ENCODE measurements at places on chromosomes 5 and 9.
A peak's percentile ranks its signal among the peaks of the same experiment; 100 is the strongest.

DNA sequence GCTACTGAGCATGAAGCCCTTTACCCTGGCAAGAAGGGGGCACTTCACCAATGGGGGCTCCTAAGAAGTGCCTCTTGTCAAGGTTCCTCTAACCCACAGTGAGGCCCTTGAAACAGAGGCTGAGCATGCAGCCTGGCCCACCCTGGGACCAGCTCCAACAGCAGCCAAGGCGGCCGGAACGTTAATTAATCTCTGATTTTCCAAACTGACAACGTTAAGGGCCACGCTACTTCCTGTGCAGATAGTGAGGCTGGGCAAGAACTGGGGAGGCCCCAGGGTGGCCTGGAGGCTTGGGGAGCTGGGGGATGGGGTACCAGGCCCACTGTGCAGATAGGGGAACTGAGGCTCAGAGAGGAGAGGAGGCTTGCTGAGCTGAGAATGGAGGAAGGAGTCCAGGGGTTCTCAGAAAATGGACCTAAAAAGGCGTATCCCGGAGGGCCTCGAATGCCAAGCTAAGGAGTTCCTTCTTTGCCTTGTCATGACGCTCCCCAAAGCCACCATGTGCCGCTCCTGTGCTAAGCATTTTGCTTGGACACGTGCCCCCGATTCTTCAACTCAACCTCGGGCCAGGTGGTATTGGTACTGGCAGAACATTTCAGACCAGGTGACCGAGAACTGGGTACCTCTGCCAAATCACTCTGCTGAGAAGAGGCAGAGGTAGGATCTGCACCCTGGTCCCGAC, 72.0 kb upstream of the STXBP1 start:
- no peak for DNase-seq

- DNase-seq = no peak
These were observed 357.0 kb downstream of the TLE4 start for GRCh38 chr9:79928661-79929223.

- no peak for DNase-seq
These were observed 131.8 kb upstream of the FBN2 start for GRCh38 chr5:128669803-128670202.

DNA sequence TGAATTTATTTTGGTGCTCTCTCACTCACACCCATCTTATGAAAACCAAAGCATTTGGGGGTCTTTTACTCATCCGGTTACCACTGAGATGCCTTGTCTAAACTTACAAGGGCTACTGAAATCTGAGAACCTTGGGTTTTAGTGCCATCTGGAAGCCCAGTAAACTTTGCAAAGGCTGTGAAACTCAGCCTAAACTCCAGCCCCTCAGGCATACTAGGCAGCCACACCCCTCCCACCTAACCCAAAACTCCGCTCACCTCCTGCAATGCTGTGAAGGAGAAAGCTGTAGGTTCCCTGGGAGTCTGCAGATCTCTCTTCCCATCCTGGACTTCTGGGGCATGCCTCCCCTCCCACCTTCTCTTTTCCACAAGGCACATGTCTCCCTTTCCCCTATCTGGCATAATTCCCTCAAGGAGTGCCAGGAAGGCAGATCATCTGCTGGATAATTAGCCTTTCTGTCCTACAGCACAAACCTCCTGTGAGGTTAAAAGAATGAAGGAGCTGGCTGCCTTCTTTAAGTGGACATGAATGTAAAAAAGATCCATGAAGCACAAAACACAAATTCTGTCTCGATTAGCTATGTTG, 71.5 kb upstream of the ANXA1 start:
- no peak for DNase-seq

DNA sequence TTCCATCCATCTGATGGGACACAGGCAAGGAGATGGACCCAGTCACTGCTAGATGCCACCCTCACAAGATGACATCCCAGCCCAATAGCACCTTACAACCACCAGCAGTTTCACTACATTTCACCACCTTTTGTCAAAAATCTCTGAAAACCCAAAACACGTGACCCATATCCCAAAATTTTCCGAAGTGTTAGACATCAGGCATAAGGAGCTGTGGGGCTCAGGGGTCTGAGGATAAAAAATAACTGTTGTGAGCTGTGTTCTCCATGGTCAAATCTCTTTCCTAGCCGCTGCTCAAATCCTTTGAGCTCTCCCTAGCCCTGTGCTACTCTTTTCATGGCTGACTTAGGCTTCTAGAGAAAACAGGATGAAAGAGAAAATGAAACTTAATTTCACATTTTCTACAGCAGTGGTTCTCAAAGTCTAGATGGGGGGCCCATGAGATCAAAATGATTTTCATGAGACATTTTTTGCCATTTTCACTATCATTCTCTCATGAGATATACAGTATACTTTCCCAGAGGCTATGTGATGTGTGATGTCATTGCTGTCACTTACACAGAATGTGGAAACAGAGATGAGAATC, 40.7 kb downstream of the TIMD4 start:
- DNase-seq = no peak

DNA sequence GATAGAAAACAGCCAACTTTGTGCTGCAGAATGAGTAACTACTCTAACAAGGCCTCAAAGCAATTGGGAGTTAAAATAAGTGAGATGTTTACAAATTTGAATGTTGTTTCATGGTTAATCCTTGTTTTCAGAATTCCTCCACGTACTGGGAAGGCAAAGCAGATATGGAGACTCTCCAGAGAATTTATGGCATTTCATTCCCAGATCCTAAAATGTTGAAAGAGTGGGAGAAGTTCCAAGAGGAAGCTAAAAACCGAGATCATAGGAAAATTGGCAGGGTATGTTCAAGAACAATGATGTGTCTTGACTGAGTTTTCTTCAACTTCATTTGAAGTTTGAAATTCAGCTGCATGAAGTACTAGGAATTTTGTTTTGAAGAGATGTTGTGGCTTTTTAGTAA, 16.4 kb downstream of the TARS1 start:
- DNase-seq = no peak

DNA sequence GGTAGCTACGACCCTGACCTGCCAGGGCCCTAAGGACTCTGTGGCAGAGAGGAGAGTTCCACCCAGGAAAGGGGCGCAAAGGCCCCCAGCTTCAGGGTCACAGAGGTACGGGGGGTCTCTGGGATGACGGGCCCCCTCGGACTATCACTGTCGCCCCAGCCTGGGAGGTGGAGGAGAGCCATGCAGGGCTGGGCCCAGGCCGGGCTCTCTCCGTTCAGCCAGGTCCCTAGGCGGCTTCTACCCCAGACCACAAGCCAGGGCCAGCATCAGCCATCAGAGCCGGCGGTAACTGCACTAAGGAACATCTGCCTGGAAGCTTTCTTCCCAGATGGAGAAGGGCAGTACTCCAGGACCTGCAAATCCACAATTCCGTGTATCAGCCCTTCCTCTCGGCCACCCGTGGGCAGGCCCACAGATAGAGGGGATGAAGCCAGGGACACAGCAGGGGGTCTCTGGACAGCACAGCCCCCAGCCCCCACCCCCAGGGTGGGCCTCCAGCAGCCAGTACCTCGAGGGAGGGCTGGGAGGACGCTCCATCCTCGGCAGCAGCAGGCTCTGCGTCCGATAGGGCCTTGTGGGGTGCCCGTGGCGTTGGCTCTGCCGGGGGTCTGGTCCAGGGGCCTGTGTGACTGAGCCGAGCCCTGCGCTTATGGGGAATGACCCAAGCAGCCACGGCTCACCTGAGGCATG, 38.4 kb downstream of the NACC2 start:
- no peak for DNase-seq

DNA sequence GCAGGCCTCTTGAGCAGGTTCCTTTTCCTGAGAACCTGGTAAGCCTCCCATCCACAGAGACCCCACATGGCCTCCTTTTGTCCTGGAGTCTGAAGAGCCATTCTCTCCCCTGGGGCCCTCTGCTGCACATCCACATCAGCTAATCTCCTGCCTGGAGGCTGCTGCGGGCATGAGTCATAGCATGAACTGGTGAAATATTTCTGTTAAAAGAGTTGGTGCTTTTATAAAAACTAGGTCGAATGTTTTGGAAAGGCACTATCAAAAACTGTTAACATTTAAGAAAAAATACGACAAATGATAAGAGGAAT, 399.4 kb downstream of the CTNND2 start:
- DNase-seq = no peak

- DNase-seq = no peak
These were observed 40.0 kb downstream of the AMBP start for GRCh38 chr9:114037961-114038723.

DNA sequence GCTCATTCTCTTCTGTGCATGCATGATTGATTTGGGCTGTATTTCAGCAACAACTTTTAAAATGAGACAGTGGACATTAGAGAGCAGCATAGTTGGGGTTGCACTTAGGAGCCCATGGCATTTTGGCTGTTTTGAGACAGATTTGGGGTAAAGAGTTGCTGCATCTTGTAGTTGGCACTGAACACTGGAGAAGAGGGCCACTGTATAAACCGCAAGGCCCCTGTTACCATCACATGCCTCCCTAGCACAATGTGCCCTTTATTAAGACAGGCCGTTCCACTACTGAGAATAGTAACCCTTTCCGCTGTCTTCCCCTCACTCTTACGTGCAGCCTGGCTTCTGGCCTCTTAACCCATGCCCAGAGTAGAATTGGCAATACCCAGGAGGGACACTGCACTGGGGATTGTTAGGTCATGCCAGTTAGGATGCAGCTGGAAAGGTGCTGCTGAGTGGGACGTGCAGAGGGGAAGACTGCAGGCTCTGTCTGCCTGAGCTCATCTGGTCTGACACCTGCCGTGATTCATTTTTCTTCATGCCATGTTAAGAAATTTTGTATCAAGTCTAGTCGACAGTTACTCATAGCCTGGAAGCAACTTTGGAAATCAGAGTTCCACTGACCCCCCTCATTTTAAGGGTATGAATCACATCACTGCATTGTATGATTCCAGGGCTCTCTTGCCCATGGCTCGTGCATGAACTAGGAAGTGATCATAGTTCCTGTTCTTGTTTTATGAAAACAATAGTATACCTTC, 146.9 kb upstream of the DMRT1 start:
- DNase-seq = no peak

GRCh38 chr5:87029951-87030350, 237.7 kb upstream of the RASA1 start:
- no peak for DNase-seq

DNA sequence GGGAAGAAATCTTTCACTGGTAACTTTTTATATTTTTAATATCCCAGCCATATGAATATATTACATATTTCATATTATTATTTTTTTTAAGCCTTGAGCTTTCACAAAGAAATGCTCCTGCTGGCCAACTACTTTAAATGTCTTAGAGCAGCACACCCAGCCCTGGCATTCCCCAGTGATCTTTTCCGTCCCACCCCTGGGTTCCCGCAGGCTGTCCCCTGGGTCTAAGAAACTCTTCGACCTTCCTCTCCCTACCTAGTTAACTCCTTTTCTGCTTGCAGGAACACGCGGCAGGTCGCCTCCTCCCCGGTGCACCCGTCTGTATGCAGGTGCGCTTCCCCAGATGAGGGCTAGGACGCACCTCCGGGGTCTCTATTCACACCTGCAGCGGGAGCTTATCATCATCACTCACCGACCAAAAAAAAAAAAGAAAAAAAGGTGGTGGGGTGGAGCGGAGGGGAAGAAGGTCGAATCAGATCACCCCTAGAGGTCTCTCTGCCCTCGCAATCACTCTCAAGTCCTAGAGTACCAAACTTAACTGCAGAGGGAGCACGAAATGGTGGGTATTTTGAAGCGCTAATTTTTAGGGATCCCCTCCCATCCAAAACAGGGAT, 696 bp downstream of the ZFP62 start:
- DNase-seq = peak; percentile 35

DNA sequence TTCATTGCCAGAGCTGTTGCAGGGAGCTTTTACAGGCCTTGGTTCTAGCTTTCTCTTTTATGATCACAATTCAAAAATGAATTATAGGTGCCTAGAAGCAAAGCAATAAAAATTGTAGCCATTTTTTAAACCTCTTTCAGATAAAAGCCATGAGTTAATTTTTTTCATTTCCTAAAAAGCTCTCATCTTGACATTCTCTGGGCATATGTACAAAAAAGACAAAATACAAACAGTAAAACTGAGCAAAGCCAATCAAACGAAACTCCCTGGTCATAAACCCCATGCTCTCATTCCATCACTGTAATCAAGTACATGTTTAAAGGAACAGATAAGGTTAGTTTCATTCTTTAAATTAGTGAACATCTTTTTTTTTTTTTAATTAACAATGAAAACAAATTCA, 101.9 kb downstream of the ERCC6L2 start:
- no peak for DNase-seq

DNA sequence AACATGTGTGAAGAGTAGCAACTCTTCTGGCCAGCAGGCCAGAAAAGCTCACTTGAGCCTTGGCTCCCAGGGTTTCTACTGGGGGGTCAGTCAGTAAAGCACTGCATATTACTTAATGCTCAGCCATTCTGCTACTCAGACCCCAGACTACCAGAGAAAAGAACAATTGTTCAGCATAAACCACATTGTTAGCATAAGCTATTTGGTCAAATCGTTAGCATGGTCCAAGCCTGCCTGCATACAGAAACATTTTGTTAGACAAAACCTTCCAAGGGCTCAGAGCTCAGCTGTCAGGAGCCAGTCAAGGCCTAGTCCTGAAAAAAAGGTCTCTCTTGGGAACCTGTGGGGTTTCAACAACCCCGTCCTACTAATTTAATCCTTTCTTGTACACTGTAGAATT, 449.3 kb downstream of the PRR16 start:
- DNase-seq = no peak

- DNase-seq = no peak
These were observed 35.6 kb downstream of the PTTG1 start for GRCh38 chr5:160457252-160457651.

- no peak for DNase-seq
These were observed 55.5 kb downstream of the FAM81B start for GRCh38 chr5:95446560-95447221.

- no peak for DNase-seq
These were observed 76.1 kb upstream of the SAP30L start for GRCh38 chr5:154369682-154370081.

GRCh38 chr9:116760636-116761035, 73.5 kb downstream of the TRIM32 start:
- no peak for DNase-seq

DNA sequence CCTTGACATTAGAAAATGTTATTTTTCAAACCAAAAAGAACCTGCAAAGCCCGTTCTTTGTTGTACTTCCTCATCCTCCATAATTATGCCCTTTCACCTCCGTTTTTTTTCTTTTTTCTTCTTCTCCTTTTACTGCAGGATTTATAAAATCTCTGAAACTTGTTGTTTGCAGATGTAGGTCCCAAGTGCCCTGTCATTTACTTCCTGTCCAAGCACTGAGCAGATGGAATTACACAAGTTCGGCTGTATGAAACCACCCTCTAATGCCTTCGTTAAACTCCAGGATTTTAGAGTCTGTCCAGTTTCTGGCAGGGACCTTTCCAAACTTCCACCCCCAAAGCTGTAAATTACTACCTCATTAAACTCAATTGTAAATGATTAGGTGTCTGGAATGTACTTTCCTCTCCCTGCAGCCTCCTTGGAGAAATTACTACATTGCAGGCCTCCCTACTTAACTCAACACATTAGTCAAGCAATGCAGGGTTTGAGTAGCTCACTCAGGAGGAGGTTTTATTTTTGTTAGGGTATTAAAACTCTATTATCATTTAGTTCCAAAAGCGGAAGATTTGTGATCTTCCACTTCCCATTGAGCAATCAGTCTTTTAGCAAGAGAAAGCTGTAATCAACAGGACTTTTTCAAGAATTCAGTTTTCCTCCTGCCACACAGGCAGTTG, 125.6 kb upstream of the LPAR1 start:
- DNase-seq = no peak

- no peak for DNase-seq
These were observed 364.2 kb downstream of the OSTF1 start for GRCh38 chr9:75452512-75452911.

- no peak for DNase-seq
These were observed 178.7 kb downstream of the FAM170A start for GRCh38 chr5:119808024-119808423.

Measured in stimulated activated CD8-positive, alpha-beta memory T cell treated with anti-CD3 and anti-CD28 coated beads, Interleukin-2, amount 100 ng/mL, for 1 hour (primary cell).